Esophagus mucosa (tissue), 1 donor: ENCODE measurements at places on chromosomes 1 and 21. TPM values are rescaled to one million over a fixed set of nuclear protein-coding genes. Genes with fewer than 3 reads are reported as not detected.

DNA sequence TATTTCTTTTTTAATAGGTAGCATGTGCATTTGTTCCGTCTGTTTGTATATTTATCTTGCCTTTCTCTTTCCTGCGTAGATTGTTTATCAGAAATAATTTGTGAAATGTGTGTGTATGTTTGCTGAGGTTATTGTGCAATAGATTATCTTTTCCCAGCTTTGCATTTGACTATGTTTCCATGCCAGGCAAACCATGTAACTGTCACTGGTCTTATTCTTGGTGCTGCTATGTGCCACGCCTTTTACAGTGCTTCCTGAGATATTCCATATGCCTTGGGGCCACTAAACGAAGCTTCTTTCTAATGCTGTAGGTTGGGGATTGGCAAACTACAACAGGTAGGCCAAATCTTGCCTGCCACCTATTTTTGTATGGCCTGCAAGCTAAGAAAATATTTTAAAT, 598.8 kb downstream of the PLPP3 start:
- ATAC-seq, result no peak

Gene VANGL2
- total RNA-seq, result 12.3 TPM

- ATAC-seq, result peak; percentile 47
Measured at GRCh38 chr1:20956272-20956671, 169.2 kb upstream of the HP1BP3 start.

DNA sequence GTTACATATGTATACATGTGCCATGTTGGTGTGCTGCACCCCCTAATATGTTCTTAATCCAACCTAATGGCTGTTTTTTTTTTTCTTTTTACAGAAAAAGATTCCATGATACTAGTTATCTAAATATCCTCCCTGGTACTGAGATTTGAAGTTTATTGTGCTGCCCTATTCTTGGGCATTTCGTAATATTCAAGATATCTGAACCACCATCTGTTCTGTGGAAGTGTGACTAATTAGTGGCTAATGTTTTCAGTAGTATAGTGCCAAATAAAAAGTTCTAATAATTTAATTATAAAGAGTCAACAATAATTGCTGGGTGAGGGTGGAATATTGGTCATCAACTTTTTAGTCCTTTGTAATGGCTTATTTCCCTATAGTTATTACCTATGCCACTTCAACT, 217.5 kb downstream of the GABPA start:
- ATAC-seq, result no peak

GRCh38 chr21:32246571-32247140, 32.2 kb downstream of the MIS18A start:
- no peak for ATAC-seq

GRCh38 chr1:165844933-165845332, 17.5 kb downstream of the UCK2 start:
- ATAC-seq, result no peak

Gene USH2A
- total RNA-seq, result not detected

Gene TTC22
- 113 TPM for total RNA-seq

- ATAC-seq, result no peak
Measured at GRCh38 chr1:19980314-19980713, 896 bp upstream of the PLA2G2A start.

DNA sequence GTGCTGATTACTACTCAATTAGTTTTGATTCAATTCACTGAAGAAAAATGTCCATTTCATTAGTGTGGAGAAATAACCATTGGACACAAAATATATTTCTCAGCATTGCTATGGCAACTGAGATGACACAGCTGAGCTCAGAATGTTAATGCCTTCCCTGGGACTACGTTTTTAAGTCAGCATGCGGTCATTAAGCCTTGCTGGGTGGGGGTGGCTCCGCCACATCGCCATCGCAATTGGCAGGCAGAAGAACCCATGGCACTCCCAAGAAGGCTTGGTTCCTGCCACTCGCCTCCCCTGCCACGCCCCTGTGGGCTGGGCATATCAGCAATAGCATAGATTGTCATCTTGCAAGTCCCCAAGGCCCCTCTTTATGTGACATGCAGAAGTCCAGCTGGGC, 256.7 kb upstream of the CAMK1G start:
- ATAC-seq, result no peak

Gene LENEP
- not detected for total RNA-seq

DNA sequence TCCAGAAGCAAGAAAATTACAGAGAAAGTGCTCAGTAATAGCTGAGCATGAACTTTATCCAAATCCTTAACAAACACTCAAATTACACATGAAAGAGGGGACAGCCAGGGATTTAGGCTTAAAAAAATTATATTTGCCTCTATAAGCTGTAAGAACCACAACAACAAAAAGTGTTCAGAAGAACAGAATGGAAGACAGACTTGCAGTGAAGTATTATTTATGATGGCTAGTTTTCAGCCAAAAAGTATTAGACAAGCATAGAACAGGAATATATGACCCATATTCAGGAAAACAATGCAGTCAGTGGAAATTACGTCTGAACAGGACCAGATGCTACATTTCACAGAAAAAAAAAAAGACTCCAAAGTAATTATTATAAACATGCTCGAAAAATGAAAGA, 1246.3 kb downstream of the NCAM2 start:
- no peak for ATAC-seq

DNA sequence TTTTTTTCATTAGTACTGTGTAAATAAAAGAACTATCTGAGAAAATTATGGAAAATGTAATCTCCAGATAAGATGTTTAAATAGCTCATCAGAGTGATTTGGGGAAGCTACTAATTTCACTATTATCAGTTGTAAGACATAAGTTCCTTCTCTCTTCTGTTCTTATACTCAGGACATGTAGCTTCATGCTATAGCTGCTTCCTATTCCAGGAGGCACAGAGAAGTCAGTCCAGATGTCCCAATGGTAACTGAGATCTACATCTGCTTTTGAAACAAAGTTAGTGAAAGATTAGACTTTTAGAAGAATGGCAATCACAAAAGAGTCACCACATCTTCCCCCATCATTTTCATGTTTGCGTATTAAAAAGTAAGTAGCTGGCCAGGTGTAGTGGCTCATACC, 5.6 kb downstream of the MAP3K21 start:
- no peak for ATAC-seq

Gene OR2M7
- total RNA-seq, result not detected

Gene TTLL7
- total RNA-seq, result 2.2 TPM

Gene SH3BGR
- 1.2 TPM for total RNA-seq

Gene C1orf210
- total RNA-seq, result 15.2 TPM

Gene LDLRAD1
- total RNA-seq, result 0.24 TPM

Gene ACTL8
- total RNA-seq, result 0.20 TPM

GRCh38 chr1:96825231-96825630, 103.6 kb downstream of the PTBP2 start:
- no peak for ATAC-seq

Gene TMEM269
- 0.08 TPM for total RNA-seq

DNA sequence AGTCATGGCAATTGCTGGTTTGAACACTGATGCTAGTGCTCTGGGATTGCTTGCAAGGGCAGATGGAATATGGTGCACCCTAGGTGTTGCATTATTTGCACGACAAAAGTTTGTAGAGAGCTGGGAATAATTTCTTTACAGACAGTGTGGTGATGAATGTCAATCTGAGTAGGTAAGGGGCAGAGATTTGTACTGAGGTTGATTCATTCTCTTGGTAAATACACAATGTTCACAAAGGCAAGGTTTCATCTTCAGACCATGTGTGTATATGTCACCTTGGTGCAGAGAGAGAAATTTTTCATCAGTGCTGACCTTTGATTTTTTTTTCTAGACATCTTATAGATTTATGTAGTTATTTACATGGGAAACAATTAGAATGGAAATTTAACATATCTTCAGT, 5.0 kb downstream of the PTPRC start:
- no peak for ATAC-seq

- peak; percentile 57 for ATAC-seq
Measured at GRCh38 chr1:117541003-117541402, 64.8 kb upstream of the TENT5C start.

DNA sequence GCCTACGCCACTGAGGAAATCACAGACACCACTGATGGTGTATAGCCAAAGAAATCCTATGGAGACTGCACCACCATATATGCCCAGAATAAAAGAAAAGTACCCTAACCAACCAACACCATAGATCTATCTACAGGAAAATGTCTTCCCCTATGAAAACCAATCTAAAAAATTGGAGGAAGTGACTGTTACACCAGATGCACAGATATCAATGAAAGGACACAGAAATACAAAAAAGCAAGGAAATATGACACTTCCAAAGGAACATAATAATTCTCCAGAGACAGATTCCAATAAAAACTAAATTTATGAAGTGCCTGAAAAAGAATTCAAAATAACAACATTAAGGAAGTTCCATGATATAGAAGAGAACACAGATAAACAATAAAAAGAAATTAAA, 56.8 kb upstream of the BCL10 start:
- ATAC-seq, result no peak

Gene RXRG
- 0.24 TPM for total RNA-seq

- peak; percentile 74 for ATAC-seq
Measured at GRCh38 chr1:158053276-158053675, 59.8 kb downstream of the KIRREL1 start.
